Naive thymus-derived CD4-positive, alpha-beta T cell (primary cell): ENCODE measurements at places on chromosomes 11 and 22. TPM values are rescaled to one million over a fixed set of nuclear protein-coding genes. Genes with fewer than 3 reads are reported as not detected.

DNA sequence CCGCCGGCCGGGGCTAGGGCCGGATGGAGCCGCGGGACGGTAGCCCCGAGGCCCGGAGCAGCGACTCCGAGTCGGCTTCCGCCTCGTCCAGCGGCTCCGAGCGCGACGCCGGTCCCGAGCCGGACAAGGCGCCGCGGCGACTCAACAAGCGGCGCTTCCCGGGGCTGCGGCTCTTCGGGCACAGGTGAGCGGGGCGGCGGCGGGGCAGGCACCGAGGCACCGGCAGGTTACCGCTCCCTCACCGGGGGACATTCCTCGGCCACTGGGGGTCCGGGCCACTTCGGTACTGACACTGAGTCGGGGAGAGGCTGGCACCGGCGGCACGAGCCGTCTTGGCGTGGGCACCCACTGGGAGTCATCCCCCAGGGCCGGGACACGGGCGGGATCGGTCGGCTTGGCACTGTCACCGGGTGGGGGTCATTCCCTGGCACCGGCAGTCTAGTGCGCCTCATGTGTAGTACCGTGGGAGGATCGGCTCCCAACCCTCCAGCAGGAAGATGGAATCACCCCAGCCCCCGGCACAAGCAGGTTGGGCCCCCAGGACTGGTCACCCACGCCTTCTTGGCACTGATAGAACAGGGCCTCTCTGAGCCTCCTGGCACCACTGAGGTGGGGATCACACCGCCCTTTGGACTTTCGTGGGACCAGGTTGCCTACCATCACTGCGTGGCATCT is 511 bp downstream of the DGKZ start:
- H3K4me1 ChIP-seq = peaks cover 53% of the 10 kb centered on the region
- peak overlapping the region; percentile 83 for H3K27ac ChIP-seq
- peak overlapping the region; percentile 91 for H3K4me3 ChIP-seq
- no peak for DNase-seq
- H3K27me3 ChIP-seq = no peaks in the 10 kb centered on the region
- H3K36me3 ChIP-seq = peaks cover 14% of the 10 kb centered on the region

DNA sequence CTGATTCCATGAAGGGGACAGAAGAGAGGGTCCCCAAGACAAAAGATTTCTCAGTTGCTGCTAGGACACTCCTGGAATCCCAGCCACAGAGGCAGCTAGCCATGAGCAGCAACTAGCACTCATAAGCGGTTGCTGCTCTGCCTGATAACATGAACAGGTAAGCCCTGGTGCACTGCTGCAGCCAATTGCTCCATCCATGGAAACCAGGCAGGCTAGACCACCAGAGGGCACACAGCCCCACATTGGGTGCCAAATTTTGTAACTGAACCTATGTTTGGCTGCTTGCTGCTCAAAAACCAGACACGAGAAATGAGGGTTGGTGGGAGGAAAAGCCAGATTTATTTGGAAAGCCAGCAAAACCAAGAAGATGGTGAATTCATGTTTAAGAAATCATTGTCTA is 21.9 kb upstream of the QSER1 start:
- H3K27ac ChIP-seq = no peak overlapping the region
- peak; percentile 14 for DNase-seq
- H3K36me3 ChIP-seq = no peaks in the 10 kb centered on the region
- H3K4me3 ChIP-seq = no peak overlapping the region
- no peaks in the 10 kb centered on the region for H3K27me3 ChIP-seq

Gene BBS1
- total RNA-seq = 16.9 TPM

DNA sequence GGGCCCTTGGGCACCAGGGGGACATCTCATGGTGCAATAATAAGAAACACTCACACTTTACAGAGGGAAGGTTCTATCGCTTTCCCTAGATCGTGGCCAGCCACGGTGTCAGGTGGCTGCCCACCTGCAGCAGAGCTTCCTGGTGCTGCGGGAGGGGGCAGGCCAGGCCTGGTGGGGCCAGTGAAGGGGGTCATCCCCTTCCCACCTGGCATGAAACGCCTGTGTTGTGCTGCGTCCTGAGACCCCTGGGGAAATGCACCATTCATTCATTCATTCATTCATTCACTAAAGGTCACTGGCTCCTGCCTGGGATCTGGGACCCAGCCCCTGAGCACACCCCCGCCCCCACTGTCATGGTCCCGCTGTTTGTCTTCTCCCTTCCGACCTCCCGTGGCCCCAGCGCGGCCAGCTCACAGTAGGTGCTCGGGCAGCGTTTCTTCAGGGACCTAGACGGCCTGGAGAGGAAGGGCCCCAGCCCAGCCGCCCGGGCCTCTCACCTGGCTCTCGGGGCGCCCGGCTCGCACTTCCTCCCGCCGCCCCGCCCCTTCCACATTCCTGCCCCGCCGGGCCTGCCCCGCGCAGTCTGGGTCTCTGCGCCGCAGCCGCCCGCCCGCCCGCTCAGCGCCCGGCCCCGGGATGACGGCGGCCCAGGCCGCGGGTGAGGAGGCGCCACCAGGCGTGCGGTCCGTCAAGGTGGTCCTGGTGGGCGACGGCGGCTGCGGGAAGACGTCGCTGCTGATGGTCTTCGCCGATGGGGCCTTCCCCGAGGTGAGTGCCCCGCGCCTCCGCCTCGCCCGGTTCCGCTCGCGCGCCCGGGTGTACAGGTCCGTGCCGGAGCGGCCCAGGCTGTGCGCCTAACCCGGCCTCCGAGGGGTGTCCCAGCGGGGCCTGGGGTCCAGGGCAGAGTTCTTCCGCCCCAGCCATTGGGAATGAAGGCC is at the start of gene RHOD:
RHOD (plus strand) TSS at position 581 of the 938 bp plus-strand sequence; CDS start at position 637, 56 bp downstream.
- H3K4me3 ChIP-seq = peak within 1 kb of the TSS; percentile 37
- DNase-seq = no peak
- H3K27me3 ChIP-seq = no peaks in the 10 kb centered on the region
- H3K27ac ChIP-seq = no peak within 1 kb of the TSS

Gene MMP1
- not detected for total RNA-seq

Gene TPH1
- total RNA-seq = 0.88 TPM

Gene OR4C12
- not detected for total RNA-seq

GRCh38 chr22:47281126-47282106 is 519.0 kb downstream of the TBC1D22A start:
- no peak for DNase-seq
- H3K36me3 ChIP-seq = no peaks in the 10 kb centered on the region
- no peaks in the 10 kb centered on the region for H3K4me1 ChIP-seq
